NCI-H187 treated with DMSO at 0.1 percent for 48 hours (cell line): ENCODE measurements at places on chromosomes 13 and 19.

- DNase-seq, result no peak
Measured at GRCh38 chr19:38162094-38162493, 61.9 kb downstream of the DPF1 start.

GRCh38 chr13:113843063-113843654, 20.7 kb downstream of the GAS6 start:
- no peak for DNase-seq

- DNase-seq, result no peak
Measured at GRCh38 chr19:49442354-49442753, 1.0 kb upstream of the SLC17A7 start.

- DNase-seq, result no peak
Measured at GRCh38 chr19:14674764-14675163, at the start of gene ADGRE3. TSS of gene ADGRE3 (minus strand) at chr19:14674844. CDS start at chr19:14674770, 74 bp downstream.

DNA sequence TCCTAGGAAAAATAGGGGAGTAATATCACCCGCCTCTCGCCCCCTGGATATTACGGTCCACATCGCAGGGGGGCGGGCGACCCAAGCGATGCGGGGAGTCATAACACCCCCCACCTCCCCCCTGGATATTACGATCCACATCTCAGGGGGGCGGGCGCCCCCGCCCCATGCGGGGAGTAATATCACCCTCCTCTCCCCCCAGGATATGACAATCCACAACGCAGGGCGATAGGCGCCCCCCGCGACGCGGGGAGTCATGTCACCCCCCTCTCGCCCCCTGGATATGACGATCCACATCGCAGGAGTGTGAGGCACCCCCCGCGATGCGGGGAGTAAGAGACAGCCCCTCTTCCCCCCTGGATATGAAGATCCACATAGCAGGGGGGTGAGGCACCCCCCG, 684.4 kb upstream of the PCDH9 start:
- no peak for DNase-seq

DNA sequence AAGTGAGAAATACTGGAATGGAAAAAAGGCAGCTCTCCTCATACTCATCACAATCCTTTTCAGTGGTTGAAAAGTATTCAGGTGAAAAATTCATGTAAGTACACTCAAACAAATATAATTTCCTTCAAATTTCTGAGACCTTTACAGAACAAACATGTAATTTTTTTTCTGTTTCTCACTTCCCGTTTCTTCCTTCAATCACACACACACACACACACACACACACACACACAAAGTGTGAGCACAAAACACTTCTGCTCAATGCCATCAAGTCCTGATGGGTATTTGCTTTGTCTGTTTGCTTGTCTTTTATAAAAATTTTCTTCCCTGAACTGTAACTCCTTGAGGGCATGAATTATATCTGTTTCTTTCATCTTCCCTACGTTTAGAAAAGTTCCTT, 110.6 kb downstream of the LIG4 start:
- DNase-seq, result no peak
